ENCODE measurements at places on chromosomes 7 and 10. TPM values are rescaled to one million over a fixed set of nuclear protein-coding genes. Genes with fewer than 3 reads are reported as not detected.

GRCh38 chr7:114531326-114531725, 116.7 kb downstream of the FOXP2 start:
- DNase-seq, result no peak

- DNase-seq, result no peak
Measured at GRCh38 chr7:152923711-152924110, 164.2 kb downstream of the ACTR3B start.

GRCh38 chr7:124284937-124285336, 252.1 kb upstream of the TMEM229A start:
- DNase-seq, result no peak

DNA sequence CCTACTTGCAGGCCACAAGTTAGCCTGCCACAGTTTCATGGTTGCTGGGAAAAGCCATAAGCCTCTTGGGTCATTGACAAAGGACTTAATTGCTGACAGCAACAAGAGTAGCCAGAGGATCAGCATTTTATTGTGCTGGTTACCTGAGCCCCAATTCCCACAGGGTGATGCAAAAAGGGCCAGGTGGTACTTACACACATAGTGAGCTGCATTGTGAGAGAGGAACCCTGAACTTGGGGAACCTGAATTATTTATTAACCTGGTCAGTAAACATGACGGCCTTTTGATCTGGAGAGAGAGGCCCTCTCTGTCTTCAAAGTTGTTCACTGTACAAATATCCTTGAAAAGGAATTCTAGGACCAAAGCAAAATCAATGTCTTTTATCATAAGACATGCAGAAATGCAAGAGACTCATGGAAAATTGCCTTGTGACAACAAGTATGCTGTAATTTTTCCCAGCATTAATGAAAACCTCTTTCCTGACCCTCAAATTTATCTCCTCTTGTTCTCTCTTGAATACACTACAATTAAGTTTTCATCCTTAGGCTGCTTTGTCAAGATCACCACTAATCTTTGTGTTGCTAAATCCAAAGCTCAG, 102.9 kb upstream of the PHYHIPL start:
- DNase-seq, result no peak

- DNase-seq, result no peak
Measured at GRCh38 chr10:78139341-78139740, 105.7 kb downstream of the RPS24 start.

- no peak for DNase-seq
Measured at GRCh38 chr10:2990764-2991163, 76.6 kb upstream of the PFKP start.

DNA sequence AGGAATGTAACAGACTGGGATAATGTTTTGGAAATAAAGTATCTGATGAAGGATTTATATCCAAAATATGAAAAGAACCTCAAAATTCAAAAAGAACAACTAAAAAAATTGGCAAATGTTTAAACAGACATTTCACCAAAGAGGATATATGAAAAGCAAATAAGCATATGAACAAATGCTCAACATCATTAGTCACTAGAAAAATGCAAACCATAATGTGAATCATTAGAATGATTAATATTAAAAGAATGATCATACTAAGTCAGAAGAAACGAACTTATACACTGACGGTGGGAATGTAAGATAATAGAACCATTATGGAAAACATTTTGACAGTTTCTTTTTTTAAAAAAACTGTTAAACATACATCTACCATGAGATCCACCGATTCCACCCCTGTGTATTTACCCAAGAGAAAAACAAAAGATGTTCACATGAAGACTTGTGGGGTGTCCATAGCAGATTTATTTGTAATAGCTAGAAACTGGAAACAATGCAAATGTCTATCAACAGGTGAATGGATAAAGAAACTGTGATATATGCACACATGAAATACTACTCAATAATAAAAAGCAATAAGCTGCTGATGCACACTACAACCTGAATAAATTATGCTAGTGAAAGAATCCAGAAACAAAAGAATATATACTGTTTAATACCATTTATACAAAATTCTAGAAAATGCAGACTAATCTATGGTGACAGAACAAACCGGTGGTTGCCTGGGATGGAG, 35.7 kb downstream of the PRKG1 start:
- DNase-seq, result no peak

DNA sequence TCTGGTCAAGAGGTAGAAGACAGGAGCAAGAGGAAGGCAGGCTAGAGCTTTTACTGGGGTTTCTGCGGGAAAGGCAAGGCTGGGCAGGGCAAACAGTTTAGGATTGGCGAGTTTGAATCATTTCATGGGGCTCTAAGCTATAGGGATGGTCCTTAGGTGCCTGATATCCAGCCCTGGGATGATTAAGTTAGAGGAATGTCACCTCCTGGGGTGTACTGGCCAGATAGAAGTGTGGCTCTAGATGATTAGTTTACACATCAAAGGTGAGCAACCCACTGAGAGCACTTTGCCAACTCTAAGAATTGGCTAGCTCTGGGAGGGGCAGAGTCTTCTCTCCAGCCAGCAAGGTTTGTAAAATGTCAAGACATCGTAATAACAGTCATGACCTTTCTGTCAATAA, 52.4 kb downstream of the ZNF365 start:
- DNase-seq, result no peak

GRCh38 chr10:15877836-15878576, 17.7 kb upstream of the MINDY3 start:
- DNase-seq, result no peak

DNA sequence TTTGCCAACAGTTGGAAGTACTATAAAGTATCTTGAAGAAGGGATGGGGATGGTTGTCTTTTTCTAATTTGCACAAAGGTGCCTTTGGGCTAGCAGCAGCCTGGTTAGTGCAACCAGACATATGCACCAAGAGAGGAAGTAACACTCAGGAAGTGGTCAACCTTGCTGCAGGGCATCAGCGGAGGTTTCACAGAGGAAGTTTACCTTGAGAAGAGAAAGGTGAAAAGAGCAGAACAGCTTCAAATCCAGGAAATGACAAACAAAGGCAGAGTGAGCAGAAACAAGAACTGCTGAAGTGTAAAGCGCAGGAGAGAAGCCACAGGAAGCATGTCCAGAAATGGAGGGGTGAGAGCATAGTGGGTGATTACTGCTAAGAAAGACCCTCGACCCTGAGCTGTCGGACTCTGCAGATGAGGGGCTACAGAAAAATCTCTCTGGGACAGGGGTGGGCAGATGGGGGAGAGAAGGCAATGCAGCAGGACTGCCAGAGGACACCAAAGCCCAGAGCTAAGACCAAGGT, 66.9 kb downstream of the STK17A start:
- peak; percentile 56 for DNase-seq

DNA sequence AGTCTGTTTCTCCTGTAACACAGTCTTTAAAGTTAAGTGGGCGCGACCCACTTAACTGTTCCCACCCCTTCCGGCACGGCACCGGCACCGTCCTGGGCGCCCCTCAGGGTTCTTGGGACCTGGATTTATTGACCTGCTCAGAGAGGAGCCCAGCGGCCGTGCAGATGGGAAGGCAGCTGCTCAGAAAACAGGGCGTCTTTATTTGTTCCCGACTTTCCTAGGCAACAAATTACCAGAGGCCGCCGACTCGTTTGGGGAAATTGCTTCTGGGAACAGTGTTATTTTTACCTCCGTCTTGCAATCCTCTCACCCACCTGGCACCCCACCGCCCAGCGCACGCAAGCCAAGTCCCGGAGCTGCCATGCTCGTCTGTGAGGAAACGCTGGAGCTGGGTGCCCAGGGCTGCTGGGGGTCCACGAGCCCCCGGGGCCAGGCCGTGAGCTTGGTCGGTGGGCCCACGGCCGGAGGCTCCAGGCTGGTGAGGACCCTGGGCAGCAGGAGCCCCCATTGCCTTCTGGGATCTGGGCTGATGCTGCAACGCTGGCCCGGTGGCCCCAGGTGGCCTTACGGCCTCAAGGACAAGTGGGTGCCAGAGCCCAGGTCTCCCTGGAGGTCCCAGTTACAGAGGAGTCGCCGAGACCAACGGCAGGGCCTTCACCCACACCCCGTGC, 14.9 kb upstream of the ADGRA1 start:
- DNase-seq, result peak; percentile 71

GRCh38 chr7:37570145-37570544, 113.4 kb upstream of the GPR141 start:
- no peak for DNase-seq

GRCh38 chr10:62632071-62632809, 172.3 kb upstream of the ADO start:
- peak; percentile 66 for DNase-seq

DNA sequence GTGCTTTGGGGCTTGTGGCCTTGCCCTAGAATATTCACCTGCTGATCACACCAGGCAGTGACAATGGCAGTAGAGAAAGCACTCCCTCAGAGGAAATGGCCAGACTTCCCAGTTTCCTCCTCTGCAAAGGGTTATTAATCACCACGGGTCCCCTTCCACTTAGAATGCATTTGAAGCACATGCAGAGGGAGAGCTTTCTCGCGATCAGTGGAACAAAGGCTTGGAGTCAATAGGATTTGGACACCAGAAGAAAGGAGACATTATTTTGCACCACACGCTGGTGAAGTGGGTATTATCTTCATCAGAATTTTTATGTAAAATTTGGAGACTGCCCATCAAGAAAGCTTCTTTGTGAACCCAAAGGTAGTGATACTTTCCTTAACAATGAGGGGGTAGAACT, 35.4 kb upstream of the INHBA start:
- DNase-seq, result no peak

DNA sequence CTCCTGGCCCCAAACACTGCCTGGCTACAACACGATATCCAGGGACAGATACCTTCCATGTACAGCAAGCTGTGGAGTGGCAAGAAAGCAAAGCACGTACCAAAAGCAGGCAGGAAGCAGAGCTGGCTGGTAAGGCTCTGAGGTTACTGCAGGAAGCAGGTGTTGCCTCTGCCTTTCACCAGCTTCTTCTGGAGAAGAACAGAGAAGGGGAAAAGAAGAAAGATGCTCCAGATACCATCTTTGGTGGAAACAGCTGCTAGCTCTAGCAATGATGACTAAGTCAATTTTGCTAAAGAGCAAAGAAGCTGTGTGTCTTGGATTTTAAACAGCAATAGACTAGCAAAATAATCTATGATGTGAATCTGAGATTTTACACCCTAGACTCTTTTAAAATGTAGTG, 34.9 kb upstream of the PRSS1 start:
- no peak for DNase-seq

DNA sequence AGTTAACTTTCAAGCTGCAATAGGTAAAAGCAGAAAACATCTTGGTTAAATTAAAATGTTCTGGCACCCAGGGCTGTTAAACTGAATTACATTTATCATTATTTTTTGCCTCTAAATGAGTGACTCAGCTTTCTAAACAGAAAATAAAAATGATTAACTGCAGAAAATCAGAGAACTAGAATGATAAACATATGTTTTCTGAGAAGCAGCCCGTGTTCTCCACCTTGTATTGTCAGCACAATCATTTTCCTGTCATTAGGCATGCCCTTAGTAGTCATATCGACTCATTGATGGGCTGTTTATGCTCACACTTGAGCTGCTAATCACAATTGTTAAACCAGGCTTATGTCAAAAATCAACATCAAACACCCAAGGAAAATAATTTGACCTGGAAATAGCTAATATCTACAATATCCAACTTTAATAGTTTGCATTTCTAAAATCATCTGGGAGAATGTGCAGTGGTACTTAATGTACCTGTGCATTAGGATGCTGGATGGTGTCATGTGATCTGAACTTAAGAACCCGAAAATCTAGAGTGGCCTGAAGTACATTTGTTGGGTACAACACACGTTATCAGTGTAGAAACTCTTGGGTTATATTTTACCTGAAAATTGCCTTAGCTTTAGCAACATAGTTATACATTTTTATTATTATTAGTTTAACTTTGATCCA, 2.3 kb downstream of the MDFIC start:
- no peak for DNase-seq

DNA sequence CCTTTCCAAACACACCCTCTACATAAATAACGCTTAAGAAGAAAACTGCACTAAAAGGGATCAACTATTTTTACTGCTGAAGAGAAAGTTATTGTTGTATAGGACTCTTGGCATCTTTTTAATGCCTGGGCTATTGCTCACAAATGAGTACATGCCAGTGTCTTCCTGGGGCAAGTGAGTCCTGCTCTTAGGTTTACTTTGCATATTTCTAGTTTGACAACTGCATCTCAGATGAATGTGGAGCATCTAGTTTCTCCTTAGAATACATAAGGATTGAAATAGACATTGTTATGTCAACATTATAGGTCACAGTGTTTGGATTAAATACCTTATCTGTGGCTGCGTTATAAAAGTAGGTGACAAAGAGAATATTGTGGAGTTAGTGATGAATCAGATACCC, 44.5 kb downstream of the PSMC2 start:
- no peak for DNase-seq

DNA sequence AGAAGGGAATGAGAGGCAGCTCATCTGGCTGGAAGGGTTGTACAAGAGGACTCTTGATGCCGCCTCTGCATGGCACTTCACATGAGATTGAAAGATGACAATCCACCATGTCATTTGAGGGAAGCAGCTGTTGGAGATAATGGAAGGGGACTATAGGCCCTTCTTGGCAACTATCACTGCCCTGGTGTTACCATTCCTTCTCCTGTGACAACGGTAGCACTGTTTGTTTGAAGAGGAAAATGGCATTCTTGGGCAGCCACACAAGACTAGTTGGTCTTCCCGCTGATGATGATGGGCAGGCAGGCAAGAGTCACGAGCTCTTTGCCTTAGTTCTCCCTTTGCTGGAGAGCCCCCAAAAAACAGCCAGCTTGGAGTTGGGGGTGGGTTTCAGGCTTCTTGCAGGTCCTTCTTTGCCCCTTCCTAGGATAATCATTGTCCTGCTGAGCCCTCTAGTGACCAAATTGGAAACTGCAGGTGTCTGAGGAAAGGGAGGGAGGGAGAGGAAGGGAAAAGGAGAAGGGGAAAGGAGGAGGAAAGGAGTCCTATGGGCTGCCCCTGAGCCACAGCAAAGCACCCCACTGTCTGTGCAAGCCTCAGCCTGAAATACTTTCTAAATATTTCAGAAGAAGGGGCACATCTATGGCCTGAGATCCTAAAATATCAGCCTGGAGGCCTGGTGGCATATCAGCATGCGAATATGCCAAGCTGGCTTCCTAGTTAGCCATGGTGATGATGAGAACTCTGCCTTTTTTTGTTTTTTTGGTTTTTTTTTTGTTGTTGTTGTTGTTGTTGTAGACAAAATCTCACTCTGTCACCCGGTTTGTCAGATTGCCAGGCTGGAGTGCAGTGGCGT, 165.6 kb upstream of the KMT2E start:
- no peak for DNase-seq

GRCh38 chr7:79340212-79340611, 113.3 kb downstream of the MAGI2 start:
- DNase-seq, result no peak

Gene LEP
- not detected for total RNA-seq

Gene TCAF2
- total RNA-seq, result 6.1 TPM

Gene AKR1C8
- 9.4 TPM for total RNA-seq

Gene TAS2R5
- 2.9 TPM for total RNA-seq

Gene GSTO2
- 9.9 TPM for total RNA-seq

Gene JCAD
- 55.2 TPM for total RNA-seq

Gene EN2
- total RNA-seq, result not detected

Gene ADRB1
- total RNA-seq, result 34.4 TPM

Gene GRM3
- total RNA-seq, result not detected

Gene UPK3BL1
- total RNA-seq, result 21.3 TPM

Gene CPA5
- total RNA-seq, result not detected

Measured in upper lobe of left lung (tissue), 6 donors.